ENCODE measurements at places on chromosomes 3 and 15.

DNA sequence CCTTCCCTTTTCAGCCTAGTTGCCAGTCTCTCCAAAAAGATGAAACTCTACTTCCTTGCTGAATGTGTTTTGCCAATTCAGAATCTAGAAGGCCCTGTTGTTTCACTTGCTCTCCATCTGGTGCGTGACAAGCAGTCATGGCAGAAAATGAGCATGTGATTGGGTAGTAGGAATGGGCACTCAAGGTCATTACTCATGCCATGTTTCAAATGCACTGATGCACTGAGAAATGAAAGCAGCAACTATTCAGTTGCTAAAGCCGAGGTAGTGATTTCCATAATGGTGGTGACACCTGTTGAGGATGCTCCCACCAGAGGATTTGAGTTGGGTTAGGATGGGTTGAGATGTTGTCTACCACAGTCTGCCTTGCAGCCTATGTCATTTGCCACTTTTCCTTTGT is 12.7 kb downstream of the ZBTB38 start:
- no peak for DNase-seq

DNA sequence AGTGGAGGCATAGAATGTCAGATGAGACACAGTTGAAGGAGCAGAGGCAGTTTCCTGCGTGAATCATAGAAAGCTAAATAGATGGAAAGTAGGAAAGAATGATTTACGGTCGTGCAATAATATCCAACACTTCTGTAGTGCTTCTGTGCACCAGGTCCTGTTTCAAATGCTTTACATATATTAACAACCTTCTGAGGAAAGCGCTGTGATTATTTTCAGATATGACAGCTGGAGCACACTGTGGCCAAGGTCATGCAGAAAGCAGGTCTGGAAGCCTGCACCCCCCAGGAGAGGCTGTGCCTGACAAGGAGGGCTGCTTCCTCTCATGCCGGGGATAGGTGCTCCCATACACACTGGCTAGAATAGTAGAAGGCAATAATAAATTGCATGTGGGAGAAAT is 104.5 kb downstream of the CHRNA7 start:
- DNase-seq: no peak

DNA sequence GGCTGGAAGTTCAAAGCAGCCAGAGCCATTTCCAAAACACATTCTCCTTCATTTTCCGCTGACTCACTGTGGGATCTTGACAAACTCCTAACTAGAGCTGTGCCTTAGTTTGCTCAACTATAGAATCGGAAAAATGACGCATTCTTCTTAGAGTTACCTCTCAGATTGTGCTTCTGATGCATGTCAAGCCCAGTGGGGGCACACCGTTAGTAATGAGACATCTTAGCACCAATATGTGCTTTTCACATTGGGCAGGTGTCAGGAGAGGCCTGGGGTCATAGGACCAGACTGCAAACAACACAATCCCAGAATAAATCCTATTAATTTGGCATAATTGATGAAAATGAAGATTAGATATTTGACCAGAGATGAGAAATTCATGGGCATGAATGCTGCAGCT is 71.3 kb upstream of the UBE3A start:
- DNase-seq: no peak

- DNase-seq: no peak
Observed at GRCh38 chr3:46551615-46552014, 14.5 kb downstream of the LRRC2 start.

GRCh38 chr3:80190051-80190450 is 422.3 kb upstream of the ROBO1 start:
- DNase-seq: no peak

- DNase-seq: no peak
Observed at GRCh38 chr15:88788816-88789215, 14.4 kb upstream of the ACAN start.

DNA sequence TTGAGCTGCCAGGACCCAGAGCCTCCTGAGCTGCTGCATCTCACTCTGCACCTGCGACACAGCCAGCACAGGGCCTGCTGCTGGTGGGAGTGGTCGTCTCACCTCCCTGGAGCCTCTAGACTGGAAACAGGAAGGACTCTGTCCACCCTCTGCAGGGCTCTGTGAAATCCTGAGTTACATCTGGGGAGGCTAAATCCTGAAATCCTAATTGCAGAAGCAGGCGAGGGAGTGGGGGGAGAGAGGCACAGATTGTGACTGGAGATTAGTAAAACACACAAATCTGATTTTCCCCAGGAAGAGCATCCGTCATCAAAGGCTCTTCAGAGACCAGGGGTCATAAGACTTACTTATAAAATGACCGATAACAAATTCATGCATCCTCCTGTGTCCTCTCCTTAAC is 31.6 kb upstream of the GABRG3 start:
- DNase-seq: no peak

- no peak for DNase-seq
Observed at GRCh38 chr15:95341686-95342085, 988.8 kb upstream of the NR2F2 start.

DNA sequence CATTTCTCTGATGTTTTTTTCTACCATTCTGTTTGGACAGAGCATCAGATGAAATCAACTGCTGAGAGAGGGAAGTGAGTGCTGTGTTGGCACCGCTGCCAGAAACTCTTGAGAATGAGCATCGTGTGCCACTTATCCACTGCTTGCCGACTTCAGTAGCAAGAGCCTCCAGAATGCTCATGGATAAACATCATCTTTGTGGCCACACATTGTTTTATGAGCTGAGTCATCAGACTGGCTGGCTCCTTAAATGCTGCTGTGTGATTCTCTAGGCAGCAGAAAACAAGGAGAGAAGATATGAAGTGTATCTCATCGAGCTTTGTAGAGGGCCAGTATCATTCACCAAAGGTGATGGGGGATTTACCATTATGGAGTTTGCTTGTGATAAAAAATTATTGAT is 3.4 kb upstream of the DOCK3 start:
- DNase-seq: no peak

- no peak for DNase-seq
Observed at GRCh38 chr3:135191708-135192107, 396.6 kb downstream of the EPHB1 start.

DNA sequence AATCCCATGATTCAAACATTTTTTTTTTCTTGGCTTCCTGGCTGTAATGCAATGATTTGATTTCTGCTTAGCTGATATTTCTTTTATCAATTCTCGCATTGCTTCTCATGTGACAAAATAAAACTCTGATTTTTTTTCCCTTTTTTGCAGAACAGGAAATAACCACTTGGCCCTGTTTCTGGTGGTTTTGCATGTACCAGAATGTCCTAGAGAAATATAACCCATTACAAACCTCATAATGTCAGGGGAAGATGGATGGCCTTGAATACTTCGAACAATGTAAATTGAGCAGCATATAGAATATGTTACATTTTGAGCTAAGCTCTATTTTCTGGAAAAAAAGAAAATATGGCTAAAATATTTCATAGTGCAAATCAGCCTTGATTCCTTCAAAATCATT is 275.6 kb downstream of the RAP2B start:
- no peak for DNase-seq

DNA sequence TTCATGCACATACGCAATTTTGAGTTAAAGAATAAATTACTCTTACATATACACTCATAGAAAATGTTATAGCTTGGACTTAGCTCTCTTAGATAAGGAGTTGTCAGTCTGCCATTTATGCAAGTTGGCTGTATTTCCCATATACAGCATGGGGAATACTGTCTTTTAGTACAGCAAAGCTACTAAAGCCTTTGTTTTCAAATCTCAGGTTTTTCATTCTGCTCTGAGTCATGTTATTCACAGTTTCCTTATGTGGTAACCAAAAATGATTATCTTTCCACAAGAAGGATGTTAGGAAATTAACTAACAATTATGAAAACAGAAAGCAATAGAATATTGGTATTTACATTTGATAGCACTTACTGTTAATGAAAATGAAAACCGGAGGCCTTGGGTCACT is 4.3 kb upstream of the TIPARP start:
- DNase-seq: no peak

- DNase-seq: no peak
Observed at GRCh38 chr15:101434032-101434920, 55.2 kb downstream of the PCSK6 start.

DNA sequence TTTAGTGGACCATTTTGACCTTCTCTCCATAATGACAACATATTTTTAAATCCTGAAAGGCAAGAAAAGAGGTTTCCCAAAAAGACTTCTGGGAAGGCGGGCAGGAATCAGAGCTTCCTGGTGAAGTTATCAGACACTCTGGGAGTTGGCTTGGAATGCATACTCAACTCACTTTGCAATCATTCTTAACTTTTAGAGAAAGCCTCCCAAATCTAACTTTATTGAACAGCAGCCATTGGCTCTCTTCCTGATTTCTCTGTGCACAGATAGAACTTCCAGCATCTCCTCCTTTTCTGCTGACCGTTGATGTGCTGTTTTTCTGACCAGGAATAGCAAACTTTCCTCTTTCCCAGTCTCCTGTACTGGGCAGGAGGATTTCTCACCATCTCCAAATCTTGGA is 44.6 kb downstream of the PLCL2 start:
- DNase-seq: no peak

GRCh38 chr3:24829629-24830229 is 335.1 kb upstream of the THRB start:
- no peak for DNase-seq

DNA sequence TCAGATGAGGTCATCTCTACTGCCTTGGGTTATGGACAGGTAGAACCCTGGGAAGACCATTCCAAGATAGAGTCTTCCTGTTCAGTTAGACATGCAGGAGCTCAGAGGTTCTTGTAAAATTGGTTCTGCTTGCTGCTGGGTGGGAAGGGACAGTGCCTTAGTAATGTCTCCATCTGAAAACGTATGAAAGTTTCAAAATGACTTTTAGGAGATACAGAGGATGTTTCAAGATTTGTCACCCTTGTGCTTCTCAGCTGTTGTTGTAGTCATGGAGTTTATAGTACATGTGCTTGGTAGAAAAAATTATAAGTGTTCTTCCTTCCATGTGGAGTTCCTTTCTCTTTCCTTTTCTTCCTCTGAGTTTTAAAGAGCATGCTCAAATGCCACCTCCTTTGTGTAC is 885.2 kb upstream of the CFAP20DC start:
- DNase-seq: no peak

Measured in stimulated activated CD4-positive, alpha-beta T cell treated with anti-CD3 and anti-CD28 coated beads, Interleukin-12 subunit alpha, Interleukin-12 subunit beta, amount 100 ng/mL, for 48 hours (primary cell).